ENCODE measurements at places on chromosomes 7 and 10. TPM values are rescaled to one million over a fixed set of nuclear protein-coding genes. Genes with fewer than 3 reads are reported as not detected.

Gene SLC13A4
- not detected for polyA plus RNA-seq

Gene DMBT1
- polyA plus RNA-seq: not detected

Gene HGF
- 18.9 TPM for polyA plus RNA-seq

Gene SLC39A12
- not detected for polyA plus RNA-seq

Gene SNX10
- 29.5 TPM for polyA plus RNA-seq

Gene SEPTIN14
- not detected for polyA plus RNA-seq

Gene BMS1
- 1.1 TPM for polyA plus RNA-seq

Gene IQUB
- not detected for polyA plus RNA-seq

Data from CD14-positive monocyte (primary cell).